ENCODE measurements at places on chromosomes 13 and 19.

DNA sequence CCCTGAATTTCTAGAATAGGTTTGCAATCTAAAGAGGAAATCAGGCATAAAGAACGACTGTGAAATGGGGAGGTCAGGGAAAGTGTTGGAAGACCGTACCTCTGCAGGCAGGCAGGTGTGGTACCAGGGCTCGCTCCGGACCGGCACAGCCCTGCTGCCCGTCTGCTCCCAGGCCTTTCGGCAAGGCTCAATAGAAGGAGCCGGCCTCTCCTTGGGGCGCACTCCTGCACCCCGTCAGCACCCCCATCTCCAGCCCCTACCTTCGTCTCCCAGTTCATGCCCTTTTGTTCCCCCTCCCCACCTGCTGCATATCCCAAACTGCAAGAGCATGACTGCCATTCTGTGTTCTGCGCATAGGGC is 139.8 kb upstream of the SOX1 start:
- DNase-seq: no peak

GRCh38 chr13:31850041-31850555 is 110.8 kb downstream of the RXFP2 start:
- no peak for DNase-seq

DNA sequence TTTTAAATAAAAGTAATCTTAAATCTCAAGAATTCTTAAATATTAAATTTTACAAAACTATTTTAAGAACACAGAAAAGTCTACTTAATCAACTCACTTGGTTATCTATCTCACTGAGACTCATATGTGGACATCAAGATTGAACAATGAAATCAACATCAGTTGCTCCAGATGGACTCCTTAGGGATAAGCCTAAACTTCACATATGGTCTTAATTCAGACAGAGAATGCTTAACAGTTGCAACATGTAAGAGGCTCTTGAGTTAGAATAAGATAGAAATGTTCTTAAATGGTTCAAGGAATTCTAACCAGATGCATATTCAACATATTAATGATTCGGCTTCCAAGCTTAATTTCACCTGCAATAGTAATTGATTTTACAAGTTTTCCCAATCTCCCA is 1730.9 kb downstream of the PCDH9 start:
- no peak for DNase-seq

- DNase-seq: no peak
Observed at GRCh38 chr19:15913830-15914229, 16.0 kb upstream of the CYP4F2 start.

- no peak for DNase-seq
Observed at GRCh38 chr19:38319421-38320258, at the start of gene KCNK6. KCNK6 (plus strand) TSS chr19:38319845; CDS start chr19:38319951, 106 bp downstream.

DNA sequence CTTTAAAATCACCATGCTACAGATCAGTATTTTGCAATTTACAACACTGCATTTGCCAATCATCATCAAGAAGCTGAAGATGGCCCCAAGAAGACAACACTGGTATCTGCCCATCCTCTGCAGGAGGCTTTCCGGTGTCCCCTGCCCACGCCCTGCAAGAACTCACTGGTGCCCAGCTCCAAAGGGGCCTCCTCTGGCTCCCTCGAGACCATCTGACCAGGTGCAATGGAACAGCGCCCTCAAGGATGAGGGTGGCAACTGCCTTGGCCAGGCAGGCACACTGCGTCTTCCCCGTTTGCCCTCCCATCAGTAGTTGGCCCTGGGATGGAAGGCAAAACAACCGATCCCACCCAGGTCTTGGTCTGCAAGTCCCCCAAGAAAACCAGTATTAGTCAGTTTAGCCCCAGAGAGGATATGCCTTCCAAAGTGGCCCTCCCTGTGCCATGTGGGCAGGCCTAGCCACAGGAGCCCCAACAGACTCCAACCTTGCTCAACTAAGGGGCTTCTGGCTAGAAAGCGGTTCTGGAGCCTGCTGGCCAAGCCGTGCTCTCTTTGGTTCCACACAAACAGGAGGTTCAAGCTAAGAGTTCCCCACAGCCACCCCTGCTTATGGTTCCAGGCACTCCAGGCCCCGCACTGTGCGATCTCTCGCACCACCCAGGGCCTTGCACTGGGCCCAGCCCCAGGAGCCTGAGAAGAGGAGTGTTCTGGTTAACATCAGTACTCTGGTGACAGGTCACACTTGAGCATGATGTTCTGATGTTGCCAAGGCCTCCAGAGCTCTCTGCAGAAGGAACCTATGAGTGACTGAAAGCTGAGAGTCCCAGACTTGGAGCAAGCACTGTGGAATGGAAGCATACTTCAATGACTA is 4.7 kb downstream of the PCID2 start:
- no peak for DNase-seq

DNA sequence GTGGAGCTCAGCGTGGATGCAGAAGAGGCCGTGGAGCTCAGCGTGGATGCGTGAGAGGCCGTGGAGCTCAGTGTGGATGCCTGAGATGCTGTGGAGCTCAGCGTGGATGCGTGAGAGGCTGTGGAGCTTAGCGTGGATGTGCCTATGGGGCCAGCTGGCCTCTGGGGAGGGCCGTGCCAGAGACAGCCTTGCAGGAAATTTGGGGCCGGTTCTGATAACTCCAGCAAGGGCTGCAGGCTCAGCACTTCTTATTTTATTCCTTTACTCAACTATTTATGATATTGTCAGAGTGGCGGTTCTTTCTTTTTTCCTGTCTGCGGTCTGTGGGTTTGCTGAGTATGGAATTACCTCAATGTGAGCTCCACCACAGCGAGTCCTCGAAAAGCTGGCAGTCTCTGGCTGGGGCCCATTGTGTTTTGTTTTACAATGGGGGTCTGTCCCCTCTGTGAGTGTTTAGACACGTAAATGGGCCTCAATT is 17.8 kb upstream of the TMEM255B start:
- peak; percentile 54 for DNase-seq

- peak; percentile 44 for DNase-seq
Observed at GRCh38 chr19:16571822-16572331, 338 bp downstream of the SLC35E1 start.

Measured in SJSA1 (cell line).